ENCODE measurements at places on chromosomes 1 and 21.
A peak's percentile ranks its signal among the peaks of the same experiment; 100 is the strongest.

DNA sequence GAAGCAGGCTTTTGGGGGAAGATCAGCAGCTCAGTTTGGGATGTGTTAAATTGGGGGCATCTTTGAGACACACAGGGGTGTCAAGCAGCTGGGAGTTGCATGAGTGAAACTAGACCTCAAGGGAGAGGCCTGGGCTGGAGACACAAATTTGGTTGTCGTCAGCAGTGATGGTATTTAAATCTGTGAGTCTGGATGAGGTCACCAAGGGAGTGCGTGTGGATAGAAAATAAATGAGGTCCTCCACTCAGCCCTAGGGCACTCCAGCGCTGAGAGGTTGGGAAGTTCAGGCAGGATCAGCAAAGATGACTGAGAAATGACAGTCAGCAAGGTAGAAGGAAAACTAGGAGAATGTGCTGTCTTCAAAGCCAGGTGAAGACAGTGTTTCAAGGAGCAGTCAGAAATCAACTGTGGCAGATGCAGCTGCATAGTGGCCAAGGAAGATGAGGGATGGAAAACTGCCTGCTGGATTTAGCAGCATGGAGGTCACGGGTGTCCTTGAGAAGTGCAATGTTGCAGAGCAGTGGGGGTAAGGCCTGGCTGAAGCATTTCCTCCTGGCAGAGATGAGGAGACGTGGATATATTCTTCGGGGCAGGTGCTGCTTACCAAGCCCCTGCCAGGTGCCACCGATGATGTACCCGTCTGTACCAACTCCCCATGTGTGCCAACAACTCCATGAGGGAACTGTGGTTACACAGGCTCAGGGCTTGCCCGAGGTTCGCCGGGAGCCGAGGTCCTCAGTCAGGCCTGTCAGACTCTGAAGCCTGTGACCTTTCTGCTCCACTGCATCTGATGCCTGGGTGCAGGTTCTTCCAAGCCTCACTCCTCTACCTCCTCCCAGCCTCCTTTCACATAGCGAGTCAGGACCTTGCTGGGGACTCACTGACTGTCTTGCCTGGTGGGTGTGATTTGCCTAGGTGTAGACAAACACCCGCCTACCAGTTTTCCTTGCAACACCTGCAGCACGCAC, 11.3 kb downstream of the MAP7D1 start:
- DNase-seq = no peak

GRCh38 chr1:24507405-24507804, 4.8 kb downstream of the RCAN3 start:
- DNase-seq = no peak

- no peak for DNase-seq
Observed at GRCh38 chr1:40717955-40718354, 26.5 kb downstream of the NFYC start.

DNA sequence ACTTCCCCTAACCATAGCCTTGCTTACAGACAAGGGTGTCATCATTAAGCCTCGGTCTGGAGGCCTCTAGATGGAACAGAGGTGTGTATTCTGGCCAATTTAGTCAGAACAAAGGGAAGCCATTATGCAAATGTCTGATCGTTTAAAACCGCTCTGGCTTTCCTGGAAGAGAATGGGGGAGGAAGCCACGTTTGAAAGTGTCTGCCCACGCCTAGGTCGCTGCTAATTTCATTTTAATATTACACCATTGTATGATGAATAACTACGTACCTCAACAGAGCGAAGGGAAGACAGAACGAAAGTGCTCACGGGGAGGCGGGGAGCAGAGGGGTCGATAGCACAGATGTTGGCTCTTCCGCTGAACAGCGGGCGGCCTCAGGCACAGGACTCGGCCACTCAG, 41.1 kb upstream of the CSF3R start:
- no peak for DNase-seq

GRCh38 chr1:1432951-1433803, 2.3 kb upstream of the VWA1 start:
- peak; percentile 5 for DNase-seq

- DNase-seq = no peak
Observed at GRCh38 chr1:1206376-1206965, at the start of gene TNFRSF18. Gene TNFRSF18 (minus strand): TSS chr1:1206592. CDS start chr1:1206571, 21 bp downstream.

GRCh38 chr1:15950763-15951295, 25.1 kb downstream of the ZBTB17 start:
- no peak for DNase-seq

DNA sequence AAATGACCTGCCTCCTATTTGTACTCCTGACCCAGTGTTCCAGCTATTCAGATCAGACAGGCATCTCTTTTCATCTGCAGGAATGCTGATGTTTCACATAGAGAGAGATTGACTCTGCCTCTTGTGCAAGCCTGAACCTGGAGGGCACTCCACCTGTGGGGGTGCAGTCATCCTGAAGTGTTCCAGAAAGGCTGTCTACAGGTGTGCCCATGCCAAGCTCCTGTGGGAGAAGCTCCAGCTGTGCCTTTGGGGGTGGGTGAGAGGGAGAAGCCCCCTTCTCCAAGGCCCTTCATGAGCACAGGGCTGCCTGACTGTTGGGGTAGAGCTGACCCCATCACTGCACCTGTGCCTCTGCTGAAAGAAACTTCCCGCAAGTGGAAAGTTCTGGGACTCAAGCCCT, 22.8 kb downstream of the IFI44 start:
- no peak for DNase-seq

- no peak for DNase-seq
Observed at GRCh38 chr1:145955436-145955835, 2.4 kb downstream of the LIX1L start.

- no peak for DNase-seq
Observed at GRCh38 chr21:37073417-37074196, 553 bp downstream of the TTC3 start.

DNA sequence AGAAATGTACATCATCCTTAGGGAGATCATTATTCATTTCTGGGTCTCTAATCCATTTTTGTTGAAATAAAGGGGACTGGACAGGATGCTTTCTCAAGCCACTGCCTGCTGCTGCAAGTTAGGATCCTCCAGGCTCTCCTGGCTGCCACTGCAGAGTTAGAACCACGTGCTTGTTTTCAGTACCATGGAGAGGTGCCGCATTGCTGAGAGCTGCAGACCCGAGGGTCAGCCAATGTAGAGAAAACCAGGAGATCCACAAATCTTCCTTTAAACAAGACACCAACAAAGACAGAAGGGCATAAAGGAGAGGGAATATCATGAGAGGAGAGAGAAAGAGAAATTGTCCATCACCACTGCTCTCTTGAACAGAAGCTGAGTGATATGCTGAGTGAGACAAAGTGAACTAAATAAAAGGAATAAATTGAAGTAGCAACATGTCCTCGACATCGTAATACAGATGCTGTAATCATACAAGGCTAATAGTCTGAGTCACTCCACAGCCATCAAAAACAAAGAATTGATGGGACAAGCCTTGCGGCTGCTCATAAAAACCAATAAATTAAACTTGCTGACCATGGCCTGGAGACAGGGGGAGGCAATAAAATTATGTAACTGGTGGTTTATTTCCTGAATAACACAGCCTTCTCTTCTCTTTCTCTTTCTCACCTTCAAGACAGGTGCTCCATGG, 255.7 kb downstream of the OMA1 start:
- no peak for DNase-seq

DNA sequence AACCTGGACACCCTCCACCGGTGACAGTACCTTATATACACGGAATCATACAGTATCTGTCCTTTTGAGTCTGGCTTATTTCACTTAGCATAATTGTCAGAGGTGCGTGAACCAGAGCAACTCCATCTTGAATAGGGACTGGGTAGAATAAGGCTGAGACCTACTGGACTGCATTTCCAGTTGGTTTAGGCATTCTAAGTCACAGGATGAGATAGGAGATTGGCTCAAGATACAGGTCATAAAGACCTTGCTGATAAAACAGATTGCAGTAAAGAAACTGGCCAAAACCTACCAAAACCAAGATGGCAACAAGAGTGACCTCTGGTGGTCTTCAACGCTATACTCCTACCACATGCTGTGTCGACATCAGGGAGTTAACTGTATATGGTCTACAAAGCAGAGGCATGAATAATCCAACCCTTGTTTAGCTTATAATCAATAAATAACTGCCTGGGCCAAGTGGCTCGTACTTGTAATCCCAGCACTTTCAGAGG, 1.4 kb upstream of the FDPS start:
- DNase-seq = no peak
